NCI-H446 treated with DMSO at 0.1 percent for 48 hours (cell line): ENCODE measurements at places on chromosomes 3 and 15.
A peak's percentile ranks its signal among the peaks of the same experiment; 100 is the strongest.

GRCh38 chr3:188062216-188062615, 91.7 kb upstream of the LPP start:
- DNase-seq: no peak

DNA sequence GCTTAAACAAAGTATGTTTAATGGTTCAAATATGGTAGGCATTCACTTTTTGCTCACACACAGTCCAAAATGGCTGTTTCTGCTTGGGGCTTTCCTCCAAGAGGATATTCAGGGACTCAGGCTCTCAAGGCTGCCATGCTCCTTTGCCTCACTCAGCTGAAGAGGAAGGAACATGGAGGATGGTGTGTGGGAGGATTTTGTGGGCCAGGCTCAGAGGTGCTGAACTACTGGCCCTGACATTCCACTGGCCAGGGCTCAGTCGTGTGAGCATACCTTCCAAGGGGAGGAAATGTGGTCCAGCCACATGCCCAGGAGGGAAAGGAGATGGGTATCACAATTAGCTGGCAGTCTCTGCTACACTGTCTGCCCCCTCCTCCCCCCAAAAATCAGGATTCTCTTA, 8.7 kb downstream of the PXYLP1 start:
- DNase-seq: no peak

DNA sequence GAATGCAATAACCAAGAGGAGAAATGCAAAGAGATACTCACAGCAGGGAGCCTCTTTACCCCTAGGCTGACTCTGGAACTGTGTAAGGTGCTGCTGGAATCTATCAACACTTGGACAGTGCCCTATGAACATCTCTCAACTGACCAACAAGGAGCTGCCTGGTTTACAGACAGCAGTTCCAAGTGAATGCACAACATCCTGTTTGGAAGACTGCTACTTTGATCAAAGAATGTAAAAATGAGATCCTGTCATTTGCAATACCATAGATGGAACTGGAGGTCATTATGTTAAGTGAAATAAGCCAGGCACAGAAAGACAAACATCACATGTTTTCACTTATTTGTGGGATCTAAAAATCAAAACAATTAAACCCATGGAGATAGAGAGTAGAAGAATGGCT, 136.3 kb downstream of the IMPG2 start:
- DNase-seq: no peak

DNA sequence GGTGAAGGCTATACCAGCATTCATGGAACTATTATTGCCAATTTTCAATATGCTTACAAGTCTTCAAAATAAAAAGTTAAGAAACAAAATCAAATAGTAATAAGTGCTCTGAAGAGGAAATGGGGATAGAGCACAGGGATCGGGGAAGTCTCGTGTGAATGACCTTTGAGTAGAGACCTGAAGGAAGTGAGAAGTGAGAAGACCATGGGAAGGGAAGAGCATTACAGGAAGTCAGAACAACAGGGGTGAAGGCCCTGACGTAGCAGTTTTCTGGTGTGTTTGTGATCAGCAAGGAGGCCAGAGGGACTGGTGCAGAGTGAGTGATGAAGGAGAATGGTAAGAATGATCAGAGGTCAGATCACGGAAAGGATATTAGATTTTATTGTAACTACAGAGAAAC, 48.1 kb downstream of the STAC start:
- DNase-seq: no peak

DNA sequence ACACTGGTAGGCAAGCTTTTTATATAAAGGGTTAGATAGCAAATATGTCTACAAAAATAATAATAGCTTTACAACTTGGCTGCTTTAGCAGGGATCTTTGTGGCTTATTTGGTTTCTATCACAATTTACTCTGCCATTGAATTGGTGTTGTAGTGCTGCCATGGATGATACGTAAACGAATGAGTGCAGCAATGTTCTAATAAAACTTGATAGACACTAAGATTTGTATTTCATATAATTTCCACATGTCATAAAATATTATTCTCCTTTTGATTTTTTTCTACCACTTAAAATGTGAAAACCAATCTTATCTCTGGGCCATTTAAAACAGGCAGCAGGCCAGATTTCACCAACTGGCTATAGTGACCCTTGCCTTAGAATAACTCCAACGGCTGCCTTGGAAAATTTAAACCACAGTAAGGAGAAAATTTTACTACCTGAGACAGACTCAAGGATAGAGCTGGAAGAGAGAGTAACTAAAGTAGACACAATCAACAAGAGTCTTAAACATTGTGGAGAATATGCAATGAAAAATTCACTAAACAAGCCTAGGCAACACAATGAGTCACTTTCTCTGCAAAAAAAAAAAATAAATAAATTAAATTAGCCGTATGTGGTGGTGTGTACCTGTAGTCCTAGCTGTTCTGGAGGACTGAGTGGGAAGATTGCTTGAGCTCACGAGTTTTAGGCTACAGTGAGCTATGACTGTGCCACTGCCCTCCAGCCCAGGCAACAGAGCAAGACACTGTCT, 8.1 kb downstream of the NPHP3 start:
- DNase-seq: no peak

GRCh38 chr15:45456212-45457106, 66.1 kb downstream of the SLC30A4 start:
- DNase-seq: peak; percentile 2
